Kidney tubule cell (primary cell): ENCODE measurements at places on chromosomes 3 and 15.
A peak's percentile ranks its signal among the peaks of the same experiment; 100 is the strongest.

DNA sequence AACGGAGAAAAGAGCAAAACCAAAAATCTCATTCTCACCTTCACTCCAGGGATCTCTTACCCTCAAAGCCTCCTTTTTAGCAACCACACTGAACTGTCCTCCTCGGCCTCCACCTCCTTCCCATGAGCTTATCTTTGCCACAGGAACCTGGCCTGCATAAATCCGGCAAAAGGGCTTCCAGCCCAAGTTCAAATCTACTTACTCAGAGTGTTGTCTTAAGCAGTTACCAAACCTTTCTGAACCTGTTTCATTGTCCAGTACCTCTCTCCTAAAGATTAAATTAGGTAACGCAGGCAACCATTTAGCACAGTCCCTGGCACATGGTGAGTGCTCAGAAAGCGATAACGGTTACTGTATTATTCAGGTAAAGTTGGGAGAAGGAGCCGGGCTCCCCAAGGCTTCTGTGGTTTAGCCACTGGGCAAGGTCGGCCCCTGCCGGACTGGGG lies 777 bp downstream of the CIB1 start:
- DNase-seq, result no peak

GRCh38 chr3:43330981-43331380 lies 44.6 kb downstream of the SNRK start:
- DNase-seq, result no peak

DNA sequence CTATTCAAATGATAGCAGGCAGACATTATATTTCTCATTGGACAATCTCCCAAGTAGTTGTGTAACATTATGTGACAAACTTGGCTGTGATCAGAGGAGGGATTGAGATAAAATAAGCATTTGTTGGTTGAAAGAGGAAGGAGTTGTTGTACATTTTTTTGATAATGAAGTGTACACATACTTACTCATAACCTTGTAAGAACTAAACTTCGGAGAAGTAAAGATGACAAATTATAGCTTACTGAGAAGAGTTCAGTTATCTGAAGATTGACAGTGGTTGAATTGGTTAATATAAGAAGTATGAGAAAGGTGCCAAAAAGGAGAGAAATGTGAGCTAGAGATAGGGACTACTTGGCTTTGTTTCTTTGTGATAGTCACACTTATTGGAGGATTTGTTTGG lies 32.6 kb downstream of the STT3B start:
- DNase-seq, result no peak

DNA sequence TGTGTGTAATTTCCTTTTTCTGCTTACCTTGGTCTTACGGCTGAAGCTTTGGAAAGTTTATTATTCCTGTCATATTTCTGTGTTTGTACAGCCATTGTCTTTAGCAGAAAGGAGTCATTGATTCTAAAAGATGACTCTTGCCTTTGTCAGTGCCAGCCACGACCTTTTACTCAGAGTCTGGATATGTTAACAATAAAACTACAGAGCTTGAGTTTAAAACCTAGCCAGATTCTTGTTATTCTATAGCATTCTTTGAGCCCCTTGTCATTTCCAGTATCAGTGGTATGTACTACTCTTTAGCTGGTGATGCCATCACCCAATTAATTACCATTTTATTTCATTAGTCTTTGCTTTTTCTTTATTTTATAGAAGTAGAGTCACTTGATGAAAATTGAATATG lies 142.4 kb downstream of the TCF12 start:
- peak; percentile 93 for DNase-seq

- DNase-seq, result no peak
Observed at GRCh38 chr3:14506626-14507304, 33.4 kb downstream of the GRIP2 start.

- no peak for DNase-seq
Observed at GRCh38 chr3:36895496-36896409, 49.1 kb downstream of the TRANK1 start.

DNA sequence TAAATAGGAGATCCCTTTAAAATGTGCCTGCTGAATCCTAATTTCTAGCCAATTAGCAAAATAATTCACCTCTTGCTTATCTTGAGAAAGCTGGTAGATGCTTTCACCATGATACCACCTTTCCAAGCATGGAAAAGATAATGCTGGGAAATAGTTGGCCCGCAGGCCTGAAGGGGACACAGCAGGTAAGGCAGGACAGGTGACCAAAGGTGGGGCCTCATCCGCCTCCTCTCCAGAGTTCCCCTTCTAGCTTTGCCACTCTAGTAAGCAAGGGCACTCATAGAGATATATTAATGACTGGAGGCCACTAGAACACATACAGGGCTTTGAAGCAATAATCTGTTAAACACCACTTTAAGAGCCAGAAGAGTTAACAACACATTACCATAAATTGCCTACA lies 45.5 kb downstream of the SATB1 start:
- no peak for DNase-seq

GRCh38 chr3:106877627-106878026 lies 499.6 kb upstream of the CCDC54 start:
- DNase-seq, result no peak

- DNase-seq, result peak; percentile 84
Observed at GRCh38 chr3:67090474-67090873, 92.4 kb downstream of the KBTBD8 start.

GRCh38 chr3:125053304-125053699 lies 2.5 kb downstream of the HEG1 start:
- no peak for DNase-seq

GRCh38 chr15:42825599-42825998 lies 88.7 kb upstream of the CDAN1 start:
- DNase-seq, result no peak
